ENCODE measurements at places on chromosomes 1 and 21.

DNA sequence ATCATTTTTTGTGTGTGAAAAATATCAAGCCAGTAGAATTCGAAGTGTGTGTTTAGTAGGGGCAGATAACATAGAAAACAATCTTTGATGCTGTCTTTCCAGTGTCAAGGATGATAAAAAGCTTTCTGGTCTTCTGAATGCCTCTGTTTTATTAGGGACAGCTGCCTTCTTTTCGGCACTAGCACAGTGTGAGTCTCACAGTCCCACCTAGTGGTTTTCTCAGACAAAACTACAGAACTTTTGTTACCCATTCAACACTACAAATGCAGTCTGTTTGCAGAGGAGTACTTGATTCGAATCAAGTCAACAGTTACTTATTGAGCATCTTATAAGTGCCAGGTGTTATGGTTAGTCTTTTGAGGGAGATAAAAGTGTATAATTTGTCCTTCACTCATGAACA is 30.6 kb upstream of the MCOLN3 start:
- DNase-seq = no peak

DNA sequence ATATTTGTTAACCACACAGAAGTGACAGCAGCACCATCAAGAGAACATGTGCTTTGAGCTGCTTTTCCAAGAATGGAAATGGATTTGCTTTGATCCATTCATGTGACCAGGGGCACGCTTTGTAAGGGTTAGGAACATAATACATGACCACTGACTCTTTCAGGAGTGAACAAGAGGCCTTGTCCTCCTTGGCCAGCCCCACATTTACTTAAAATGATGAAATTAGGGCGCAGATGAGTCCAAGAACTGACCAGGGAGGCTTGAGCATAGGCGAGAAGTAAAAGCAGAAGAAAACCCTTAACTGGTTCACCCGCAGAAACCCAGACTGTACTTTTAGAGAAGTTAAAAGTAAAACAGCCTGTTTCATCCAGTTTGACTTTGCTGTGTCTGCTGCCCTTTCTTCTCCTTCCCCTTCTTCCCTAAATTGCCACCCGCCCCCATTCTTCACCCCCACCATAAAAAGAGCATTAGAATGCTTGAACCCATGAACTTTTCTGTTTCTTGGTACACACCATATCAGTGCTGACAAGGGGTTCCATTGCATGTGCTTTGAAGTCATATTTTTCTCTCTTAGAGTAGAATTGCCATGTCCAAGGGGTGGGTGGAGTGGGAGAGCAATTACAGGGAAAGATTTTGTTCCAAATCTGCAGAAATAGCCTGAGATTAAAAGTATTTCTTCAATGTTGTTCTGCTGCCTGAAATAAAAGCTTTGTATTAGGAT is 2.6 kb upstream of the GLUL start:
- no peak for DNase-seq

DNA sequence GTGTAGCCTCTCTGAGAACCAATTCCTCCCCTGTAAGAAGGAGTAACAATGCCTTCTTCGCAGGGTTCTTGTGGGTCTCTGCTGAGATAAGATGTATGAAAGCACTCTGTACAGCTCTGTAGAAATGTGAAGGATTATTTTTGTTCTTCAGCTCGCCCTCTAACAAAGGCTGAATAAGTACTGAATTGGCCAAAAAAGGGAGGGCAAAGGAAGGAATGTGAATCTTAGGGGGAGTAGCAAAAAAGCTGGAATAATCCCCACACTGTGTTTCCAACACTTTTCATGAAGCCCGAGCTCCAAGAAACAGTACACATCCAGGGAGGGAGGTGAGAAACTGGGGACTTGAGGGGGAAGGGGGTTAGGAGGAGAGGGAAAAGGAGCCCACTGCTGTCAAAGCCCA is 14.0 kb upstream of the SLC41A1 start:
- no peak for DNase-seq

DNA sequence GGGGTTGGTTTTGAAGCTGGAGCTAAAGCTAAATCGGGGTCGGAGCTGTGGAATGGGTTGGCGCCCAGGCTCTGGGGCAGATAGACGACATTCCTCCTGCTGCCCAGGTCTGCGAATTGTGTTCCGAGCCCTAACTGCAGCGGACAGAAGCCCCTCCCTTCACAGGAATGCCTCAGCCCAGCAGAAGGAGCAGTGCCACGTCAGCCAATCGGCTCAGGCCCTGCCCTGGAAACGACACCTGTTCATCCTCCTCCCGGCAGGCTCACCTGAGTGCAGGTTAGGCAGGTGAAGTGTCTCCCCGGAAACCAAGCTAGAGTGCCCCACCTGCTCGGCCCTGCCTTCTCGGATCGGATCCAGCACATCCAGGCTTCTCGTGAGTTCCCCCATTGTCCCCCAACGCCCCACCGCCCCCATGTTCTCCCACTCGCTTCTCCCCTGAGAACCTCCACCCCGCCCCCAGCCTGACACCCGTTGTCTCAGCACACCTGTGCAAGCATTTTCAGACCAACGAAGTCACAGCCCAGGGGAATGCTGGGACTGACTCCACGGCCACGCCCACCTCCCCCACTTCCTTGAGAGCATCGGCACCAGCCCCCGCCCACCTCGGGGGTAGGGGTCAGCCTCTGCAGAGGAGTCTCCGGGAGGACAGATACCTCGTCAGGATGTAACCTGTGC is 775 bp downstream of the TMEM125 start:
- DNase-seq = no peak

- DNase-seq = no peak
Observed at GRCh38 chr1:218588540-218589172, 243.5 kb downstream of the TGFB2 start.

DNA sequence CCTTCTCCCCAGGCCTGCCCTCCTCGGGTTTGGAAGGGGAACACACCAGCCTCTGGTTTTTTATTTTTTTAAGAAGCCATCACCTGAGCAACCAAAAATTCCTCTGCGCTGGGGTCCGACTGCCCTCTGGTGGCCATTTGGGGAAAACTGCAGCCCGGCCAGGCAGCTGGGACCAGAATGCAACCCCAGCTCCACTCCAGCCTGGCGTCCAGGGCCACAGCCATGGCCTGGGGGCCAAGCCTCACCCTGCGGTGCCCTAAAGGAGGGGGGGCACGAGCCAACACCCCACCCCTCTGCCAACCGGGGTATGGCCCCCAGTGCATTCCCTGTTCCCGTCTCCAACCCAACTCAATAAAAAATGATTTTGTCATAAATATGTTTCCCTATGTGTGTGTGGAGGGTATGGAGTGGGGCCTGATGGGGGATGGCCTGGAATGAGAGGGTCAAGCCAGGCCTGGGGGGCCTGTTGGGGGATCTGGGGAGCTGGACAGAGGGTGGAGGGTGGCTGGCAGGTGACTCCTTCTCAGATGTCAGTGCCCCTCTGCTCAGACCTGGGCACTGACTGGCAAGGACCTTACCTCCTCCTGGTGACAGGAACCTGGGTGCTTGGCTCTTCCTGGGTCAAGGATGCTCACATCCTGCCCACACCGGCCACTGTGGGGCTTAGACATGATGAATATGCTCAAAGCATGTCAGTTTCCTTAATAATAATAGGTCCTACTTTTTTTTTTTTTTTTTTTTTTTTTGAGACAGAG is 3.2 kb downstream of the GPR3 start:
- peak; percentile 75 for DNase-seq

All from left ventricle myocardium inferior (tissue), 1 donor.